ENCODE measurements at places on chromosomes 3 and 15. TPM values are rescaled to one million over a fixed set of nuclear protein-coding genes. Genes with fewer than 3 reads are reported as not detected.
A peak's percentile ranks its signal among the peaks of the same experiment; 100 is the strongest.

MINAR1 gene
- polyA plus RNA-seq = 2.1 TPM

DNA sequence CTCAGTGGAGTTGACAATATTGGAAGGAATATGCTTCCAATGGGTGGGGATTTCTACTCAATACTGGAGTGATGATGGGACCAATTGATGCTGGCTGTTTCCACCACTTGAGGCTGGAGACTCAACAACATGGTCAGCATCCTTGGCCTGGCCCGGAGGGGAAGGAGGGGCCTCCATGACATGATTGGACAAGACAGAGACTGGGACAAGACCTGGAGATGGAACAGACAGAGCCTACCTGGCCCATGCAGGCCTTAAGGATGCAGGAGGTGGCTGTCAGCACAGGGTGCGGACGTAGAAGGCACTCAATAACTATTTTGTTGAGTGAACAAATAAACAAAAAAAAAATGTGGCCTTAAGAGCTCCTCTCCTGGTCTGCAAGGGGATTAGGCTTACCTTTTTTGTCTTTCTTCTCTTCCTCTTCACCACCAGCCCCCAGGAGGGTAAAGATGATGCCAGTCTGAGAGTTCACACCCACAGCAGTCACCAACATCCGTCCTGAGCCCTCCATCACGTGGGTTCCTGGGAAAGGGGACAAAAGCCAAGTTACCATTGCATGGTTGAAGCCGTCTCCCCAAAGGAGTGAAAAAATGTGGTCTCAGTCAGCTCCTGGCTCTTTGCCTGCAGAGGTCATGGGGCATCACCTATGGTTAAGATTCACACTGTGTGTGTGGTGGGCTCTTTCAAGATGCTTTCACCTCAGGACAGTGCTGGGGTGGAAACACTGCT is 67.1 kb upstream of the SEC13 start:
- H3K4me3 ChIP-seq = no peak overlapping the region
- H3K36me3 ChIP-seq = no peaks in the 10 kb centered on the region
- no peaks in the 10 kb centered on the region for H3K4me1 ChIP-seq
- no peaks in the 10 kb centered on the region for H3K27me3 ChIP-seq
- no peak overlapping the region for H3K27ac ChIP-seq

- peaks cover 76% of the 10 kb centered on the region for H3K36me3 ChIP-seq
- H3K4me1 ChIP-seq = peaks cover 19% of the 10 kb centered on the region
- H3K27me3 ChIP-seq = no peaks in the 10 kb centered on the region
- no peak overlapping the region for H3K4me3 ChIP-seq
Observed at GRCh38 chr15:65384505-65384894, 6.7 kb upstream of the IGDCC3 start.

CCR9 gene
- polyA plus RNA-seq = not detected

DLL4 gene
- 16.2 TPM for polyA plus RNA-seq

- H3K36me3 ChIP-seq = no peaks in the 10 kb centered on the region
- DNase-seq = no peak
- no peak overlapping the region for H3K4me3 ChIP-seq
- H3K27ac ChIP-seq = no peak overlapping the region
- peaks cover 23% of the 10 kb centered on the region for H3K27me3 ChIP-seq
Observed at GRCh38 chr15:28105224-28105791, 6.2 kb upstream of the OCA2 start.

LMCD1 gene
- polyA plus RNA-seq = 203 TPM

CRABP1 gene
- 62.2 TPM for polyA plus RNA-seq

- no peak overlapping the region for H3K27ac ChIP-seq
- H3K4me1 ChIP-seq = peaks cover 32% of the 10 kb centered on the region
- DNase-seq = peak; percentile 61
- no peaks in the 10 kb centered on the region for H3K36me3 ChIP-seq
- H3K4me3 ChIP-seq = peak overlapping the region; percentile 53
- H3K27me3 ChIP-seq = peaks cover 62% of the 10 kb centered on the region
Observed at GRCh38 chr3:48661501-48662144, 1.1 kb downstream of the CELSR3 start.

GRCh38 chr15:86115145-86115801 is 35.6 kb downstream of the AGBL1 start:
- no peak overlapping the region for H3K27ac ChIP-seq
- no peak overlapping the region for H3K4me3 ChIP-seq
- H3K4me1 ChIP-seq = no peaks in the 10 kb centered on the region
- H3K36me3 ChIP-seq = no peaks in the 10 kb centered on the region

GLDN gene
- polyA plus RNA-seq = 0.46 TPM

- H3K4me1 ChIP-seq = no peaks in the 10 kb centered on the region
- no peaks in the 10 kb centered on the region for H3K27me3 ChIP-seq
- peak within 1 kb of the TSS; percentile 4 for H3K4me3 ChIP-seq
- peak within 1 kb of the TSS; percentile 72 for H3K27ac ChIP-seq
- H3K36me3 ChIP-seq = no peaks in the 10 kb centered on the region
- peak; percentile 69 for DNase-seq
Observed at GRCh38 chr3:183555541-183556081, at the start of gene KLHL6. Gene KLHL6 (minus strand): TSS chr3:183555706. CDS start chr3:183555653, 53 bp downstream.

- H3K4me1 ChIP-seq = no peaks in the 10 kb centered on the region
- no peaks in the 10 kb centered on the region for H3K27me3 ChIP-seq
- H3K36me3 ChIP-seq = no peaks in the 10 kb centered on the region
- no peak overlapping the region for H3K4me3 ChIP-seq
- DNase-seq = peak; percentile 2
Observed at GRCh38 chr15:46607077-46607476, 972.2 kb downstream of the SQOR start.

STARD9 gene
- 14.8 TPM for polyA plus RNA-seq

A4GNT gene
- polyA plus RNA-seq = 0.09 TPM
